ENCODE measurements at places on chromosomes 1 and 21.

DNA sequence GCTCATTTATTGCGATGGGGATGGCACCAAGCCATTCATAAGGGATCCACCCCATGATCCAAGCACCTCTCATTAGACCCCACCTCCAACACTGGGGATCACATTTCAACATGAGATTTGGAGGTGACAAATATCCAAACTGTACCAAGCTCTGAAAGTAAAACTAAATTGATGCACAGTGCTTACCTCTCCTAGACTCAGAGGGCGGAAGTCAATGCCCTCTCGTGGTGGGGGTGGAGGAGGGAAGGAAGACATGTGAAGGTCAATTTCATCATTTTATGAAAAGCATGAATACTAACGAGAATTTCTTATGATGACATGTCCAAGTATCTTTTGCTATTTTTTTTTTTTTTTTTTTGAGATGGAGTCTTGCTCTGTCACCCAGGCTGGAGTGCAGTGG, 120.0 kb downstream of the PGBD5 start:
- no peak for DNase-seq

DNA sequence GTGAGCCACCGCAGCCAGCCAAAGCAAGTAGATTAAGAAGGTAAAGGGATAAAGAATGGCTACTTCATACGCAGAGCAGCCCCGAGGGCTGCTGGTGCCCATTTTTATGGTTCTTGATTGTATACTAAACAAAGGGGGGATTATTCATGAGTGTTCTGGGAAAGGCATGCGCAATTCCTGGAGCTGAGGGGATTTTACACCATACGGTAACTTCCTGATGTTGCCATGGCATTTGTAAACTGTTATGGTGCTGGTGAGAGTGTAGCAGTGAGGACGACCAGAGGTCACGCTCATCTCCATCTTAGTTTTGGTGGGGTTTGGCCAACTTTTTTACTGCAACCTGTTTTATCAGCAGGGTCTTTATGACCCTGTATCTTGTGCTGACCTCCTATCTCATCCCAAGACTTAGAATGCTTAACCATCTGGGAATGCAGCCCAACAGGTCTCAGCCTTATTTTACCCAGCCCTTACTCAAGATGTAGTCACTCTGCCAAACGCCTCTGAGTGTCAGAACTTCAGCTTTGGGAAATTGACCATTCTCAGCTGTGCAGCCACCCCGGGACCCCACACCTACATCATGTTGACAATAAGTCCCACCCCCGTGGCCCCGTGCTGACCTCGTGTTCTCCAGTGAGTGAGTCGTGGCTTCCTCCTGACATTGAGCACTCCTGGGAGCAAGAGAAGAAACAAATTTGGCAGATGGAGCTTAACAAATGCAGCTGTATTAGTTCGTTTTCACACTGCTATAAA, 149.4 kb upstream of the COL6A1 start:
- DNase-seq, result no peak

DNA sequence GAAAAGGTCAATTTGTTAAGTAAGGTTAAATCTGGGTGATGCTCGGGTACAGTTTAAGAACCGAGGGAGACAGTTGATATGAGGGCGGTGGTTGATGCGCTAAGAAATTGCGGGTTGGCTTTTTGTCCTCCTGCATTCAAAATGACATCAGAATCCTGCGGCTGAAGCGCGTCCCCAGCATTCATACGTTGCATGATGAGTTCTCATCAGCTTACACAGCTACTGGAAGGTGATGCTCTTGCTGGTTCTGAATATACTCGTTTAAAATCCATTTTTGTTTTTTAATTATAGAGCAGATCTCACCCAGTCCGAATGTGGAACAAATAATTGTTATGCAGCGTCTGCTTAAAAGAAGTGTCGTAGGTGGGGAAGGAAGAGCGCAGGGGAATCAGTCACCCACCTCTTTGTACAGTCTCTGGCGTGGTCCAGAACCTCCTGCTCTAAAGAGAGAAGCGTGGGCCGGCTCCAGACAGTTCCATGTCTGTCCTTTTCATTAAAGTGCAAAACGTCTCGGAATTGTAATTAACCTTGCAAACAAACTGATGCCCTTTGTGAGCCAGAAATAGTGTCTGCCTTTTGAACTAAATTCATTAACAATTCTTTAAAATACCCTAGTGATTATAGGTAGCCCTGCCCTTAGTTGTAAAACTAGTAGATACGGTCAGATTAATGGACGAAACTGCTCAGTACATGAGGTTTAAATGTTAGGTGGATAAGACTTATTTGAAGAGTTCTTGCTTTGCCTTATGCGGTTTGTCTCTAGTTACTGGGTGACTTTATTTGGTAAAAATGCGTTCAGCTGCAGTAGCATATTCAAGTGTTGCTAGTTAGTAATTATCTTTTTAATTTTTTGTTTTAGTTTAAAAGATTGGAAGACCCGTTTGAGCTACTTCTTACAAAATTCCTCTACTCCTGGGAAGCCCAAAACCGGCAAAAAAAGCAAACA, 741 bp downstream of the RGS2 start:
- no peak for DNase-seq

DNA sequence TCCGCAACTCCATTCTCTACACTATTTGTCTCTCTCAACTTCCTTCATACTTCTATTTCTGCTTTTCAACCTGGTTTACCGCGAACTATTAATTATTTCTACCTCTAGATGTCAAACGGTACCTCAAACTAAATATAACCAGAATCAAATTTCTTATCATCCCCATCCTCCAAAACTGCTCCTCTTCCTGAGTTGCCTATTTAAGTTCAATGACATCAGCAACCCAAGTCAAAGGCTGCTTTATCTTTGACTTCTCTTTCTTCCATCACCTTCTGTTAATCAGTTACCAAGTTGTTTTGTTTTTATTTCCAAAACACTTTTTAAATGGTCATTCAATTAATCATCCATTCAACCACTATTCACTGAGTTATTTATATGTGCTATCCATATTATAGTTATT, 171.9 kb downstream of the COL24A1 start:
- DNase-seq, result no peak

- no peak for DNase-seq
These were observed 22.6 kb upstream of the IL20 start for GRCh38 chr1:206842854-206843253.

- DNase-seq, result no peak
These were observed 20.2 kb downstream of the IPP start for GRCh38 chr1:45730075-45730779.

DNA sequence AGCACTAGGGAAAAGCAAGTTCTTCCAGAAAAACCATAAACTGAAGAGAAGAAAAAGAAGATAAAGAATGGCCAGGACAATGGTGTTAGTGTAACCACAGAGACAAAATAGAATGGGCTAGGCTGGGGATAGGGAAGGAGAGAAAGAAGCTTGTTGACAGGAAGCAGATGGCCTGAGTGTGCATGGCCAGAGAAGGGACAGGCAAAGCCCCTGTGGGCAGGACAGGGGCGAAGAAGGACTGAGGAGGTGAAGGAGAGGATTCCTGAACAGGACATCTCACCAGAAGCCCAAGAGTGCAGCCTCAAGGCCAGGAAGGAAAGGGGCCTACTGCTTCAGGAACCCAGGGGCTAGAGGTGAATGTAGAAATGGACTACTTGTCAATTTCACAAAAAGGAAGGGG, 29.3 kb downstream of the IQGAP3 start:
- no peak for DNase-seq

GRCh38 chr1:21886486-21887215, 50.5 kb downstream of the HSPG2 start:
- no peak for DNase-seq

DNA sequence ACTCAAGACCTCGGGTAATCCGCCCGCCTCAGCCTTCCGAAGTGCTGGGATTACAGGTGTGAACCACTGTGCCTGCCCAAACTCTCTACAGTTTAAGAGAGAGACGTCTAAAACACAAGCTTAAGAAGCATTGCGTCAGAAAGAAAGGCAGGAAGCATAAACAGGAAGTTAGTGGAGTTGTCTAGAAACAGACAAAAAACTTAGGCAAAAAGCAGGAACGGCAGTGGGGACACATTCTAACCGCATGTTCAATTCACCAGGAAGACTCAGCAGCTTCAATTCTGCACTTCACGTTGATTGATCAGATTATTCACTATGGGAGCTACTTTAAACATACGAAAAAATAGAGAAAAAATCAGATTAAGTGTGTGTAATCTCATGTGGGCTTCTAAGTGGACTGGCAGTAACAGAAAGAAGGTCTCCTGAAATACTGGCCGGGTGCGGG, 7.4 kb downstream of the CFAP74 start:
- no peak for DNase-seq

DNA sequence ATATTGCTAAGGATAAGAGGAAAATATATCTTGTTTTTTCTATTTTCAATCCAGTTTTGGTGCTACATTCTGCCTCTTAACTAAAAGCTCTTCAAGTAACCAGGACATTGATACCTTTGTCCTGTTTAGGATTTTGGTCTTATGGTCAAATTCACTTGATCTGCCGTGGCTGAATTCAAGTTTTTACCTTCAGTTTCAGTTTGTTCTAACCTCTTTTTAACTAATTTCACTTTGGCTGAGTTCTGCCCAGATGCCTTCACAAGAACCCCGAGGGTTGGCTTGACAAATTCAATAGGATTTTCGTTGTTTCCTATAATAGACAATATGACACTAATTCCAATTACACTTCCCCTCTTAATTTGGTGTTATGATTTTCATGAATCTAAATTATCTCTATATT, 84.5 kb upstream of the C1orf21 start:
- DNase-seq, result no peak

GRCh38 chr1:118397496-118397859, 212.4 kb upstream of the SPAG17 start:
- DNase-seq, result no peak

DNA sequence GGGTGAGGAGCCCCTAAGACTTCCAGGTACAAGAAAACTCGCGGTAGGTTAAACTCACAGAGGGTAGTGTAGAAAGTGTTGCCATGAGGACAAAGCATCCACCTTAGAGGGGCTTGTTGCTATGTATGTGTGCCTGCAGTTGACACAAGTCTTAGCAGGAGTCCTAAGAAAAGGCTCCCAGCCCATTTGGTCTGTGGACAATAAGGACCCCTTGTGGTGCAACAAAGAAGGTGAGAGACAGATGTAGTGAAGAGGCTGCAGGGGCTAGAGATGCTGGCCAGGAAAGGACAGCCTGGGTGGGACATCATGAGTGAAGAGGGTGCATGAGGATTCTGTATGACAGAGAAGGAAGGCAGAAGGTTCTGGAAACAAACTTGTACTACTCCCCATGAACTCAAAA, 36.3 kb upstream of the IL10 start:
- no peak for DNase-seq

- DNase-seq, result no peak
These were observed 3.2 kb upstream of the KIAA1614 start for GRCh38 chr1:180909462-180909976.

- no peak for DNase-seq
These were observed 105.9 kb downstream of the GPATCH2 start for GRCh38 chr1:217524787-217525520.

DNA sequence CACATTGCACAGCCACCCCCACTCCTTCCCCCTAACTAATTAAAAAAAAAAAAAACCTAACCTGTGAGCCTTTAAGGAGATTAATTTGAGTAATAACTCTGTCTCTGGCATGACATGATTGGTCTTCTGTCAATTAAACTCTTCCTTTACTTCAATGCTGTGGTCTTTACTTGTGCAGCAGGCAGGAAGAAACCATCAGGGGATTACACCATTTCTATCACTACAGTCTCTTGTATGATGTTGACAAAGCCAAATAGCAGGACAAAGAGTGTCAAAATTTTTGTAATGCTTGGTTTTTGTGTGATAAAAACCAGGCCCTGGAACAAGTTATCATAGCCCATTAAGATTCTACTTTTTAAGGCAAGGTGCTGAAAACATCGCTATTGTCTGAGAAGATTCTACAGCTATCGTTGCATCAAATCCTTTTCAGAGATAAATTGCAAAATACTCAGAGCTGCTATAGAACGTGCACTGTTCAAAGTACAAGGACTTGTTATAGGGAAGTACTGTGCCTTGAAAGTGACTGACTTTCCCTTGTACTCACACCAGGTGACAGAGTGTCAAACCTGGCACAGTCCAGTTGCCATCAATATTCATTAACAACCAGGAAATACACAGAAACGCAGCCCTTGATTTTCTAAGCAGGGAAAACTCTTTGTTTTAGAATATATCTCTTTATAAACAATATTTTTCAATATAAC, 37.7 kb downstream of the LHX9 start:
- DNase-seq, result no peak

DNA sequence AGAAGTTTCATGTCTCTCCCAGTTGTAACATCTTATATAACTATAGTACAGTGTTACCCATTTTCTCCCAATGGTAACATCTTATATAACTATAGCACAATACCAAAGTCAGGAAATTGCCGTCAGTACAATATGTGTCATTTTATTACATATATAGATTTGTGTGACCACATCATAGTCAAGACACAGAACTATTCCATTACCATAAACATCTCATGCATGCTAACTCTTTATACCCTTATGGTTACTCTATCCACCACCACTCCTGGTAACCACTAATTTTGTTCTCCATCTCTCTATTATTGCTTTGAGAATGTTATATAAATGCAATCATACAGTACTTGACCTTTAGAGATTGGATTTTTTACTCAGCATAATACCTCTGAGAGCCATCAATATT, 120.7 kb downstream of the BACH1 start:
- DNase-seq, result no peak

DNA sequence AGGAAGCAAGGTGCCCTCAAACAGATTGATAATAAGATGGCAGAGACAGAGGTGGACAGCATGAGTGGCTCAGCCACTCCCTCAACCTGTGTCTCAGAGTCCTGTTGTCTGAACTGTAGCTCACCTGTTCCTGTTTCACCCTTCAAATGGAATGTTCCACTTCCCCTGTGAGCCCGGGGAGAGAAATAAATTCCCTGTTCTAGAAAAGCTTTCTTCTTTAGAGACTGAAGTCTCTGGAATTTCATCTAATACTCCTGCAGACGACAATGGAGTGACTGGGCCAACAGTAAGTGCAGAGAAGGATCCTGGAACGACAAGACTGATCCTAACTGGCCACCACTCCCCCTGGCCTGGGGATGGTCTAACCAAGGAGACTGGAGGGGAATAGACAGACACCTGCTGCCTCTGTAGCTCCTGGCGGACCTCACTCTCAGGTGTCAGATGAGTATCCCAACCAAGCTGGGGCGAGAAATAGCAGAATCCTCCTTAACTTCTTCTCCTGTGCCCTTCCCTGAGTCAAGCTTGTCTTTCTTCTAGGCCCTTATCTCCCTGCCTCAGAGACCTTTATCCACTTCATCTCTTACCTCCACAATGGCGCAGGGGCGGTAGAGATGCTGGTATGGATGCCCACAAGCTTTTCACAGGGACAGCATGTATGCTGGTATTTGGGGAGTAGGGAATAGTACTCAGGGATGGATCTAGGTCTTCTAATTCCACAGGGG, 45.4 kb downstream of the PLEKHA6 start:
- DNase-seq, result no peak

DNA sequence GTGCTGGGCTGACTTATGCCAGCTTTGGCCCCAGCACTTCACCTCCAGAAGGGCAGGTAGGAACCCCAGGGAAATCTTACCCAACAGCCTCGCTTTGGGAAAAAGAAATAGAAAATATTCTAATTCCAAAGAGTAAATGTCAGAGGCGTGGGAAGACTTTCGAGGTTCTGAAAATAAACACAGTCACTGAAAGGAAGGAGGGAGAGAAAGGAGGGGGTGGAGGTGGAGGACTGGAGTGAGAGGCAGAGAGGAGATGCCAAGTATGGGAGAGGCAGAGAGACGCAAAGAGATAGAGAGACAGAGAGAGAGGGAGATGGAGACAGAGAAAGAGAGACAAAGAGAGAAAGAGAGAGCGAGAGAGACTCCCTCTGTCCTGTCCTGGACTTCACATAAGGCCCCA, 395.0 kb downstream of the PTPRU start:
- no peak for DNase-seq

GRCh38 chr1:43619996-43620920, 29.7 kb upstream of the KDM4A start:
- DNase-seq, result no peak

All from substantia nigra (tissue), 51 donors.